Stimulated activated CD4-positive, alpha-beta T cell treated with anti-CD3 and anti-CD28 coated beads, Interleukin-1b, Interleukin-23, amount 100 ng/mL, for 4 hours (primary cell): ENCODE measurements at places on chromosomes 1 and 21.

DNA sequence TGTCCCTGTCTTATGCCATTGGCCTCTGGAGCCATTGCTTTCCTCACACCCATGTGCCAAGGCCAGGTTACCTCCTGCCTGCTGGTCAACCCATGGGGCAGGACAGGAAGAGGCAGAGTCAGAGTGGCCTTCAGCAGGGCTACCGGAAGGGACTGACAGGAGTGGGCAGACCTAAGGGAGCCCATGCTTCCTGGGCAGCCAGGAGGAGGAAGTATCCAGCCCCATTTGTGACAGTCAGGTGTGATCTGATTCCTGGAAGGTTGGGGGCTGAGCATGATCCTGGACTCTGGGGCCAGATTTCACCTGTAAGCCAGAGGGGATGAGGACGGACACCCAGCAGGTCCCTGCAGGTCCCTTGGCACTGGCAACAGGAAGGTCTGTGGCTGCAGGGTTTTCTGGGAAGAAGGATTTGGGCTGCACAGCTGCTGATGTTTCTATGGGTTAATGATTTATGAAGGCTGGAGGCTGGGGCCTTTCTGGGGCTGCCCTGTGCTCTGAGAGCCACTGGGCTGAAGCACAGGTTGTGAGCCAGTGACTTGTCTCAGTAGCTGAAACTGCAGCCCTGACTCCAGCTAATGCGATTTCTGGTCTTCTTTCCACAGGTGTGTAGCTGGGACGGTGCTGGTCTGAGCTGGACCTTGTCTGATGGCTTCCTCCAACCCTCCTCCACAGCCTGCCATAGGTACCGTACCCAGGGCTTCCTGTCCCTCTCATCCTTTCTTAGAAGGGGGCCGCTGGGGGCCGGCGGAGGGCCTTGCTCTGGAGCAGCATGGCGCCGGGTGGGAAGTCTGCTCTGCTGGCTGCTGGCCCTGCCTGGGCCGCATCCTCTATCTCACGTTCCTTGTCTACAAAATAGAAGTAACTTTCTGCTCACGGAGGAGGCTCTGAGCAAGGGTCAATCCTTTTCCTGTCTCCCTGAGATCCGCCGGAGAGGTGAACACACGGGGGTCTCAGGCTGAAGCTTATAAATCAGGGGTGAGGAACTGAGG, 40.7 kb downstream of the ARHGEF10L start:
- DNase-seq, result no peak

- DNase-seq, result no peak
Measured at GRCh38 chr1:229028987-229029878, 241.7 kb upstream of the RAB4A start.

DNA sequence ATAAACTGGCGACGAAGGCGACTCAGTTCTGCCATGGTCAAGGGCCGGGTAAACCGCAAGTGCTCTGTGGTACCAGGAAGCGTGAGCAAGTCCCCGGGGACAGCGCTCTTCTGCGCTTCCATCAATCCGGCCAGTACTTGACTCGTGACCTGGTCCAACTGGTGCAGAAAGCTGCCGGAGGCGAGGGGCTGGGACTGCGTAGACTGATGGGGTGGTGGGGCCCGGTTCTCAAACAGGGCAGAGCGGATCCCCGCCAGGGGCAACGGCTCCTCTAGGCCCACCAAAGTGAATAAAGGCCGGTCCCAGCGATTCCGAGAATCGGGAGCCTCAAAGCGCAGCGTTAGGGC, 852 bp downstream of the KTI12 start:
- peak; percentile 3 for DNase-seq

- DNase-seq, result no peak
Measured at GRCh38 chr1:23597635-23598388, 38.5 kb upstream of the ID3 start.

- DNase-seq, result no peak
Measured at GRCh38 chr1:59481881-59482505, 185.1 kb downstream of the FGGY start.

GRCh38 chr1:65491472-65491871, 71.0 kb downstream of the LEPR start:
- no peak for DNase-seq

GRCh38 chr1:14535619-14536355, 62.7 kb upstream of the KAZN start:
- DNase-seq, result no peak

DNA sequence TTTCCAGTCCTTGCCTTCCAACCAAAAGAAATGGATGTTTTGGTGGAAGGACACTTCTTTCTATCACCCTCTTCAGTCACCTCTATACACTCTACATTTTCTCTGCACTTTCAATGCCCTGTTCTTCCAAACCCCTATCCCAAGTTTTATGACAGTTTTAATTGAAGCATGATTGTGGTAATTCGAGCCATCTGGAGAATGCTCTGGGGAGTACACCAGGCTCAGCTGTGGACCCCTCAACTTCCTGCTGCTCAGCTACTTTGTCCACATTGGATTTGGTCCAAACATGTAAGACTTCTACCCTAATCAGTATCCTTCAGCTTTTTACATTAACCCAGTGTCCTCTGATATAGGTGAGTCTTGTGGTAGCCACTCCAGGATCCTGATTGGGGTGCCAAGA, 129.6 kb downstream of the SYT2 start:
- no peak for DNase-seq

DNA sequence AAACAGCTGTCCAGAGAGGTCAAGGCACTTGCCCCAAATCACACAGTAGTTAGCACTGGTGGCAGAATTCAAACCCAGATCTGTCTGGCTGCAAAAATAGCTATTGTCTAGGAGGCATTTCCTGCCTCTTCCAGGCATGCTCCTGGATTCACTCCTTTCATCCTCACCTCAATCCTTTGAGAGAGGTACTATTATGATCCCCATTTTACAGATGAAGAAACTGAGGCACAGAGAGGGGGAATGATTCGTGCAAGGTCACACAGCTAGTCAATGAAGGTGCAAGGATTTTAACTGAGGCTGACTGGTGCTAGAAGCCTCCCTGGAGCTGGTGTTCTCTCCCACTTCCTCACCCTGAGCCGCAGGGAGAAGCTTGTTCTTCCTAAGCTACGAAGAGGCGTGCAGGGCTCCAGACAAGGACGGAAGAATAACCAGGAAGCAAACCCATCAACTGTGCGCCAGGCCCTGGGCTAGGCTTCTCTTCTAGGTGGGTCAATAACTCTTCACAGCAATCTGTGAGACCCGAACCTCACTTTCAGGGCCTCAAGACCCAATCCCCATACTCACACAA, 631 bp upstream of the LAPTM5 start:
- no peak for DNase-seq

GRCh38 chr1:87224201-87224600, 104.5 kb upstream of the LMO4 start:
- DNase-seq, result no peak

- DNase-seq, result no peak
Measured at GRCh38 chr1:169200319-169200718, 93.8 kb downstream of the ATP1B1 start.
